Fibroblast of skin of scalp (primary cell): ENCODE measurements at places on chromosomes 3 and 15.

DNA sequence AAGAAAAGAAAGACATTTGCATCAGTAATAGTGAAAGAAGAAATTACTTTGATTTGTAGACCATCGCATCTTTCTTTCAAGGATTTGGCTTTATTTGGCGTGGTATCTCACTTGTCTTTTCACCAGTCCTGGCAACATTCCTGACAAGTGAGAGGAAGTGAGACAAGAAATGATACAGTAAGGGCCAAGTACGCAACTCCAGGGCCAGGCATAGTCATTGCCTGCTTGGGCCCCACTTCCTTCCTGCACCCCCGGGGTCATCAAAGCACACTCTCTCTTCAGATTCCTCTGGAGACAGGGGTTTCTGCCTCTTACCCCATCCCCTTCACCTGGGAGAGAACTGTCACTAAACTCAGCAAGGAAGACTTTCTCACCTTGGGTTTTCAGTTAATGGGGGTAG, 55.1 kb downstream of the CD47 start:
- no peak for DNase-seq

GRCh38 chr3:147191795-147192385, 214.5 kb downstream of the ZIC4 start:
- DNase-seq, result peak; percentile 78

- DNase-seq, result no peak
Observed at GRCh38 chr15:78216276-78217104, 17.9 kb downstream of the ACSBG1 start.

- DNase-seq, result peak; percentile 21
Observed at GRCh38 chr3:69696367-69696766, 42.9 kb upstream of the MITF start.

- peak; percentile 95 for DNase-seq
Observed at GRCh38 chr3:27521179-27521871, 37.1 kb upstream of the SLC4A7 start.

DNA sequence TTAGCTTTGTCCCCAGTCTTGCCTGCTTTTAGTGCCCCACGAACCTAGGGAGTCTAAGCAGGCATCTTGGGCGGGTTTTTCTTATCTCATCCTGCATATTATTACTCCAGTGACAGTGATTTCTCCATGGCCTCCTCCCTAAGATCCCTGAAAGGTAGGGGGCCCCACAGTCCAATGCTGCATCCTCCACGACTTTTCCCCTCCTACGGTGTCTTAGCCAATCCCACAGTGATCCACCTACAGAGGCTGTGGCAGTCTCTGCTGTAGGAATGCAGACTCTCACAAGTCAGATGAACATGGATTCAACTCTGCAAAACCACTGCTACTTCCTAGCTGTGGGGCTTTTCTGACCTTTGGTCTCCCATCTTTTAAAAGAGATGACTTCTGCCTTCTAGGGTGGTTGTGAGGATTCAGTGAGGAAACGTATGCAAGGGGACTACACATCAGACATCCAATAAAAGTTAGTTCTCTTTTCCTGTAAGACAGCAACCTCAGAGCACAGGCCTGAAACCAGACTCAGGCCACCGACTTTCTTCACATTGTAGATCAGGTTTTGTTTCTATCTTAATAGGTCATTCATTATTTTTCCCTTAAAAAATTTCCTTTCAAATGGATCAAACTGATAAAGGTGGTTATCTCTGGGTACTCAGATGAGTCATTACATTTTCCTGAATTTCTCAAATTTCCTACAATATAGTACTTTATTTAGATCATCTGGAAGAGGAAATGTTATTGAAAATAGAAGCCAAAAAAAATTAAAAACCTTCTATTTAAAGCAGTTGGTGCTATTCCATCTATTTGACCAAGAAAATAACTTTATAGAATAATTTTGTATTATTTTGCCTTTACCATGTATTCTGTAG, 23.2 kb downstream of the ILDR1 start:
- DNase-seq, result no peak

GRCh38 chr15:91192285-91192684, 92.2 kb downstream of the SV2B start:
- DNase-seq, result no peak

- DNase-seq, result peak; percentile 20
Observed at GRCh38 chr3:166123576-166123975, 286.4 kb upstream of the BCHE start.

DNA sequence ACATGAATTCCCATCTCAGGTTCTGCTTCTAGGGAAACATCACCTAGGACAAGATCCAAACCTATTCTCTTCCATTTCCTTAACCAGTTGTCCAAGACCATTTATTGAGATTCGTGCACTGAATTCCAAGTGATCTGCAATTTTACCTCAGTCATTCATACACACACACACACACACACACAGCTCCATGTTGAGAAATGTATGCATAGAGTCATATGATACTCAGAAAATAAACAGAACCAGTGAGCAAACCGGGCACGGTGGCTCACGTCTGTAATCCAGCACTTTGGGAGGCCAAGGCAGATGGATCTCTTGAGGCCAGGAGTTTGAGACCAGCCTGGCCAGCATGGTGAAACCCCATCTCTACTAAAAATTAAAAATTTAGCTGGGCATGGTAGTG, 6.1 kb upstream of the KPNA1 start:
- no peak for DNase-seq

- DNase-seq, result no peak
Observed at GRCh38 chr3:187971629-187972028, 182.3 kb upstream of the LPP start.

- peak; percentile 39 for DNase-seq
Observed at GRCh38 chr3:146218880-146219866, 31.7 kb downstream of the PLSCR4 start.

GRCh38 chr3:95474338-95474737, 1340.1 kb upstream of the EPHA6 start:
- DNase-seq, result no peak

GRCh38 chr15:25849157-25849921, 13.8 kb downstream of the ATP10A start:
- DNase-seq, result peak; percentile 98

DNA sequence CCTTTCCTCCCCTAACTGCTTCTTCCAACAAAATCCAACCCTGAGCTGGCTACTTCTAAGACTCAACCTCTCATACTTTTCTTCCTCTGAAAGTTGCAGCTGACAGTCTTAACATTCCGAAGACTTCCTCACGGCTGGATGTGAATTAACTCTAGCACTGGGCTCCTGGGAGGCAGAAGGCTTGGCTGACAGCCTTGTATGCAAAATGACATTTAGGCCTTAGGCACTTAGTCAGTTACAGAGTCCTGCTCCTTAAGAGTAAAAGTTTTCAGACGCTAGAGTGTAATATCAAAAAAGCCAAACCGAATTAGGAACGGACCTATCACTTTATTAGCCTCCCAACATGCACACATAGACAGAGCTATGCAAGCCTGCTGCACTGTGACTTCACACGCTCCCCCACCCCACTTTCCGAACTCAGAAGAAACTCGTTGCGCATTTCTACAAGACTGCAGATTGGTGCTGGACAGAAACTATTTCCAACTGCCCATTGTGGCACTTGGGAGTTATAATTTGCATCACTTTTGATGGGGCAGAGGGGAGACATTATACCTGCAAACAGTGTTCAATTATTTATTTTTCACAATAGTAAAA, 15.5 kb upstream of the ANXA2 start:
- peak; percentile 78 for DNase-seq

DNA sequence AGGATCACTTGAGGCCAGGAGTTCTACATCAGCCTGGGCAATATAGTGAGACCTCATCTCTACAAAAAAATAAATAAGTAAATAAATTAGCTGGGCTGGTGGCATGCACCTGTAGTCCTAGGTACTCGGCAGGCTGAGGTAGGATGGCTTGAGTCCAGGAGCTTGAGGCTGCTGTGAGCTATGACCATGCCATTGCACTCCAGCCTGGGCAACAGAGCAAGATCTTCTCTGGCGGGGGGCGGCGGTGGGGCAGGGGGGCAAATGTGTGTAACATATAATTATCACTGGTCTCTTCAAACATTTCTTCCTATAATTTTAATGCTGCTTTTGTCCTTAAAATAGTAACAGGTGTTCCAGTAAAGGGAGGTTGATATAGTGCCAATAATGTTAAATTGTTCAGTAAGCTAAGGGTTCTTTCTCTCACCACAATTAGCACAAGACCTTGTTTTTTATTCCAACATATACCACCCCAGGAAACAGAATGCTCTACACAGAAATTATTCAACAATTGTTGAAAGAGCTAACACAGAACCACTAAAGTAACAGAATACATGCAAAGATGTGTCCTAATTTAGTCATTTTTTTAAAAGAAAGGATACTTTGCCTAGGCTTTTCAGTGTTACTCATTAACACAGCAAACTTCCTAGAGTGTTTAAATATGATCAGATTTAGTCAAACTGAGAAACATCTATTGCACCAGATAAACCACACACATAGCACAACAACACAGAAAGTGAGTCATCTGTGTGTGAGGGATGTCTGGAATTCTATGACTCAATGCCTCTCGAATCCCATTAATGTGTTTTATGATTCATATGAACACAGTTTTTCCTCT, 29.1 kb downstream of the ANKRD28 start:
- DNase-seq, result peak; percentile 98

GRCh38 chr3:126983276-126983652, 349 bp downstream of the PLXNA1 start:
- no peak for DNase-seq

DNA sequence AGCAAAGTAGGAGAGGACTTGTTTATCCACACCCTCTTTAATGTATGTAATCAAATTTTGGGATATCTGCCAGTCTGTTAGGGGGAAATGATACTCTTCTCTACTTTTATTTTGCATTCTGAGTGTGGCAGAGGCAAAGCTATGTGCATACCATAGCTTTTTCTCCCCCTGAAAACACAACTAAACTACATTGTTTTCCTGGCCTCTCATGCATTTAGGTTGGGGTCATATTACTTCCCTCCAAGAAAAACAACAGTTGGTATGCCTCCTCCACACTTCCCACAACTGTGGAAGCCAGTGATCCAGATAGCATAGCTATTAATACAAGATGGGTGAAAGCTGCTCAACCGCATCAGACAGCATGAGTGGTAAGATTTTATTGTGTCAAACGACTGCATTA, 6.9 kb downstream of the RPL15 start:
- peak; percentile 91 for DNase-seq

- no peak for DNase-seq
Observed at GRCh38 chr3:164341086-164341485, 737.2 kb downstream of the SI start.

DNA sequence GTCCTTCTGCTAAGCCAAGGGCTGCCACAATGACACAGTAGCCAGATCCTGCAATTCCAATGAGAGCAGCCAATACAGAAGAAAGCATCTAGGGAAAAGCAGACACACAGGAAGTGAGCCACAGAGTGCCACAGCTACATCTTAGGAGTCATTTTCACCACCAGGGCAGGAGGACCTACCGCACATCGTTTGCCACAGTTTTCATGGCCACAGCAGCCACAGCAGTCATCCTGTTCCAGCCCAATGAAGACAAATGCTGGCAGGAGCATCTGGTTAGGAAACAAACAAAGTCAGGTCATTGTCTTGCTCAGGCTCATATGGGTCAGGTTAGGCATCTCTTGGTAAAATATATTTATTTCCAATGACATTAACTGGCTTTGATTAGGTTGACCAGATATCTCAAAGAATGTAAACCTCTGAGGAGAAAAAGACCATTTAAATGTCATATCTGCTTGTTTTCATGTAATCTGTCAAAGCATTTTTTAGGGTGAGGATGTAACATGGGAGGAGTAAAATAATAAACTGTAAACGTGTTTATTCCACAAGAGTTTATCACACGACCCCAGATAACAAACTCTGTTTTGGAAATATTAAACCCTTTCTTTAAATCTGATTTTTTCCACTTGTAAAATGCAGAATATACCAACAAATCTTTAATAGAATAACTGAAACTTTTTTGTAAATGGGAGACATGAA, 1.8 kb downstream of the TM4SF1 start:
- DNase-seq, result no peak

GRCh38 chr3:359672-360071, 163.1 kb downstream of the CHL1 start:
- DNase-seq, result no peak

GRCh38 chr3:172678068-172678467, 32.8 kb downstream of the NCEH1 start:
- DNase-seq, result no peak

DNA sequence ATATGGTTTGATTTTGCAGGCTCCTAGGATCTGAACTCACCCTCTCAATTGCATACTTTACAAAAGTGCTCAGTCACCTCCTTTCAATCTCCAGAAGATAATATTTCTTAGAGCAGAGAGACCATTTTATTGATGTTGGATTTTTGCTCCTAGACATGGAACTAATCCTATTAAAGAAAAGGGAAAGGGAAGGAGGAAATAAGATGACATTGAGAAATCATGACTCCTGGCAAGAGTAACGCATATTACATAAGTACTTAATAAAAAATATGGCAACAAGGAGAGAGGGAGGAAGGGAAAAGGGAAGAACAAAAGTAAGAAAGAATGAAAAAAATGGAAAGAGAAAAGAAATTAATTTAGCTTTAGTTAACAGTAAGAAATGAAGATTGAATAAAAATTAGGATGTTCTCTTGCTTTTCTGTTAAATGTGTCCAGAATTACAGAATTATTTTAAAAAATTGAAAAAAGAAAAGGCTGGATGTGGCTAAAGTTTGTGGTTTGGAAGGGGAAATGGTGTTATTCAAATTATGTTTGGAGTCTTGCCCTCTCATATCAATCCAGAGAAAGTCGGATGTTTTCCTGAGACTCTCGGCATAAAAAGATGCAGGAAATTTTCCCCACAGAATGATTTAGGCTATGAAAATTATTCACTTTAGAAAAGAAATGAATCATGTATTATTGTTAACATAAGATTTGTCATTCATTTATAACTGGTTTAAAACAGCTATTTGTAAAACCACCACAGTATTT, 474.0 kb downstream of the FGF12 start:
- no peak for DNase-seq

DNA sequence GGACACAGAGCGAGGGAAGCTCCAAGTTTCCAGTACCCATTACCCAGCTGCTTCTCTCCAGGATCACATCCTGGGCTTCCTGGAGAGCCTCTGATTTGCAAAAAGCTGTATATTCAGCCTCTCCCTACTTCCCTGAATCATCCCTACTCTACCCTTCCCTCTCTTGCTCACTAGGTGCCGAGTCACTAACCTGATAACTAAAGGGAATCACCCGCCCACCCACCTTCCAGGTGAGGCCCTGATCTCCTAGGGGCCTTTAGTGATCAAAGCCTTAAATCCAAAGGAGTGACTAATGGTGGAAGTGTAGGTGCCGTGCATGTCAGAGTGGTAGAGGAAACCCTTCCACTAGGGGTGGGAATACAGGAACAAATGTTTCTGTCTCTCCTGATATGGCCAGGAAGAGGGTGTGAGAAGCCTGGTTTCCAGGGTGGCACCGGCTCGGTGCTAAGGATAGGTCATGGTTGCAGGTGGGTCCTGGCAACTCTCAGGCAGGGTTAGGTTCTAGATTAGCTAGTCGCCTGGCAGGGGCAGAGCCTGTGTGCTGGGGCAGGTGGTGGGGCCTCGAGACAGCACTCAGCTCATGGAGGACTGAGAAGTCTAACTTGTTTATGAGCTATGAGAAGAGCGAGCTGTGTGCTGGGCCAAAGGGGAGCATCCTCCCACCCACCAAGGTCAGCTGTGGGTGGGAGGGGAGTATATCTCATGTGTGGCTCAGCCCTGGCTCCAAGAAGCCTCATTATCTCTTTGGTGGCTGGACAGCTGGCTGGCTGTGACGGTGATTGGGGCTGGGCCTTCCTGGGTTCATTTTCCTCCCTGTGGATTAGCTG, 10.1 kb downstream of the SEMA7A start:
- DNase-seq, result no peak
